ENCODE measurements at places on chromosomes 6 and 20.

DNA sequence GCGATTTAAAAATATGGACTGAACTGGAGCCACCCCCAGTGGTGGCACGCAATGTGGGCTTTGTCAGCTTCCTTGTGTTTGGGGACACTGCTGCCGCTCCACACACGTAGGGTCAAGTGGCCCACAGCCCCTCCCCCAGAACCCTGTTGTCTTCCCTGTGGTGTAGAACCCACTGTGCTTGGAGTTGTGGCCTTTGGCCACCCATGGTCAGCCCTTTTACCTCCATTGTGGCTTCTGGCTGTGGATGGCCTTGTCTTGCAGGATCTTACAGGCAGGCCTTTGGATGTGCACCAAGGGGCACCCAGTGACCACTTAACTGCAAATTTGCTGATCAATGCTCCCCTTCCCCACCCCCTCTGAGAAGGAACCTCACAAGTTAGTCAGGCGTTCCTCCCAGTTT lies 2.0 kb upstream of the LEMD2 start:
- DNase-seq, result no peak

- no peak for DNase-seq
These were observed at the start of gene KHDRBS2 for GRCh38 chr6:62285612-62286469. Gene KHDRBS2, minus strand, starts transcription at chr6:62286225.

DNA sequence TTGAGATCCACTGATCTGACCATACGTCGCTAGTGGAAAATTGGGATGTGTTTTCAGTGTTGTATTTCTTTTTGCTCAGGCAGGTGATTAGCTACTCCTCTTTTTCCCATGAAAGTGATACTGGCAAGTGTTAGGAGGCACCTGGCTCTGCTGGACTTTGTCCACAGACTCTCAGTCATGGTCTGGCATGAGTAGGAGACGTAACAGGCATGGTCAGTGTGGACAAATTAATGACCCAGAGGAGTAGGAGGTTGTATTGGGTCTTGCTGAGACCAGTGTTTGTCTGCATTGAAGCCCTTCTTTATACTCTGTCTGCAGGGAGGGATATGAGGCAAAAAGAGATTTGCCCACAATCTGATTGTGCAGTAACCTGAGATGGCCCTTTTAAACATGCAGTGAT lies 178.7 kb downstream of the DTNBP1 start:
- DNase-seq, result no peak

DNA sequence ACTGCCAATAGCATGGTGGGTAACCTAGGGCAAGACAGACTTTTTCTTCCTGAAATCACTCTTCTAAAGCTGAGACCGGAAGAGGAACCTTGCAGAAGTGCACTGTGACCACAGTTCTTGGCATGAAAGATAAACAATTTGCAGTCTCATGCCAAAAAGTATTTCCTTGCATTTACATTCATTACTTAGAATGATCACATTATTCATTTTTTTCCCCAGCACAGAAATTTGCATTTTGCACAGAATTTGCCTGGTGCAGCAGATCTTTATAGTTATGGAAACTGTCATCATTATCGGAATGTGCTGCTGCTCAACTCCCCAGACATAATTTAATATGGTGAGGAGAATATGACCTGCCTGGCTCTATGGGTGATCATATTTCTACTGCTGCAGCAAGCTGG lies 42.2 kb upstream of the EDN3 start:
- no peak for DNase-seq

DNA sequence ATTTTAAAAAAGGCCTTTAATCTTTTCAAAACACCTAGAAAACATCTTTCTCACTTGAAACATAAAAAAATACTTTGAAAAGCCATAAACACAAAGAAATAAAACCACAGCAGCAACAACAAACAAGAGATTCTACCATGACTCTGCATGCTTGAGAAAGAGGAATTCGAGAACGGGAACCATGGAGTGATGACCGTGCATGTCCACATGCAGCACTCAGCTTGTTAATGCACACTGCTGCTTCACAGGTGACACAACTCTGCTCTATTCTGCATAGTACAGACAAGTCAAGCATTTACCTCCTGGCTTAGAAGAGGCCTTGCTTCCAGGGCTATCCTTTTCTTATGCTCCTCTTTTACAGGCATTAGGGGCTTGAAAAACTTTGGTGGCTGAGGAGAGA lies 64.9 kb upstream of the NUP153 start:
- DNase-seq, result no peak

DNA sequence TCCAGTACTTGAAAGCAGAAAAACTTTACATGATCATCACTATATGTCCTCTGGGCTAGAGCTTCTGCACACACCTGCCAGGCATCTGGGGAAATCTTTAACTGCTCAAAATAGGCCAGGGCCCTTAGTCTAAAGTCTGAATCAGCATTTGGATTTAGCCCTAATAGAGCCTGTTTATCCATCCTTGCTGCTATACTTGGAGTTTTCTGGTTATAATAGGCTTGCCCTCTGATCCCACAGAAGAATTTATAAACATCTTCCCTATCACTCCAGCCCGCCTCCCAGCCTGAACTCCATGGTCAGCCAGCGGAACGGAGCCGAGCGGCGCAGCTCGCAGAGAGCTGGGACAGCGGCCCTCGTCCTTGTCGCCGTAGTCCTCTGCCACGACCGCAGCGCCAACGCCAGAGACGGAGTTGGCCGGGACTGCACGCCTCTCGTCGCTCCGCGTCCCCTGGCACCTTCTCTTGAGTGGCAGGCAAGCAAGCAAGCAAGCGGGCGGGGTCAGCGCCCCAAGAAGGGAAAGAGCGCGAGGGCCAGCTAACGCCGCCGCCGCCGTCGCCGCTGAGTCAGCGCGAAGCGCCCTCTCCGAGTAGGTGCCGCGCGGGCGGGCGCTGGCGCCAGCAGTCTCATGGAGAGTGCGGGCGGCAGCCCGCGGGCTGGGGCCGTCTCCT lies 25.4 kb upstream of the ASIP start:
- peak; percentile 21 for DNase-seq

DNA sequence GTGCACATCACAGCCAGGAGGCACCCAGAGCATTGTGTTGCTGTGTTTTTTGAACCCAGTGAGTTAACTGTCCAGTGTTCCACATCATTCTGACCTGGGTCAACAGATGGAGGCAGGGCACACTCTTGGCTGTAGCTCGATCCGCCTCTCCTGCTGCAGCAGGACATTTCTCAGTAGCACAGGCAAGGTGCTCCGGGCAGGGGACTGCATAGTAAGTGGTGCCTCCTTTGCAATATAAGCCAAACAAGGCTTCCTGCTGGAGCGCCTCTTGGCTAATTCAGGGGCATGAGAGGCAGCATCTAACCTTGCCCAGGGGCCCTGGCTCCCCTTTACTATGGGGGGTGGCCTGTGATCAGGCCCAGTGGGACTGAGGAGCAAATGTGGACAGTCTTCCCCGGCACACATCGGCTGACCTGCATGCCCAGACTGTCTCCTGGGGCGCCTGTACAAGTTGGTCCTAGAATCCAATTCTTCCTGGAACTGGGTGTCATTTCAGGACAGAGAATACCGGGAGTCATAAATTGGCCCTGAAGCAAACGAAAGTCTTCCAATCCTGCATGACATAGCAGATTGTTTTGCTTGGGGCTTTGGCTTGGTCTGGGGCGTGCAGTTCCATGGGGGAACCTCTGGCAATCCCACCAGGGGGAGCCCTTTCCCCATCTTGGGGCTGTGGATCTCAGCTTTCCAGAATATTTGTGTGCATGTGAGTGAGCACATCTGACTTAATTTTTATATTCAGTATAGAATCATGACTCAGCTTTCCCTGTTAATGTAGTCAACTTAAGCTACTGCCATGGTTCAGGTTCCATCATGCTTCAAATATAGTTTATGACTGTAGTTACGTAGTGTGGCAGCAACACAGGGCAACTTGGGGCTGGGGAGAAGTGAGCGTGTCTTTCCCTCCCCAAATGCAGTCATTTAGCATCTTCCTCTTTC lies 56.0 kb upstream of the DDR1 start:
- DNase-seq, result peak; percentile 78

Measured in stimulated activated naive CD4-positive, alpha-beta T cell treated with Interleukin-2 at 50 U/mL for 16 hours (primary cell).